ENCODE measurements at places on chromosomes 12 and 14. TPM values are rescaled to one million over a fixed set of nuclear protein-coding genes. Genes with fewer than 3 reads are reported as not detected.

PTPN21 gene
- not detected for total RNA-seq

LALBA gene
- not detected for total RNA-seq

GPR65 gene
- 10.9 TPM for total RNA-seq

DACT1 gene
- total RNA-seq = 0.38 TPM

ABHD12B gene
- not detected for total RNA-seq

TAS2R42 gene
- total RNA-seq = not detected

TPPP2 gene
- total RNA-seq = not detected

ADCY4 gene
- total RNA-seq = 5.2 TPM

Measured in CD8-positive, alpha-beta T cell (primary cell).